ENCODE measurements at places on chromosomes 3 and 15.

- no peak for DNase-seq
These were observed 238.0 kb upstream of the LRIG1 start for GRCh38 chr3:66738625-66739365.

DNA sequence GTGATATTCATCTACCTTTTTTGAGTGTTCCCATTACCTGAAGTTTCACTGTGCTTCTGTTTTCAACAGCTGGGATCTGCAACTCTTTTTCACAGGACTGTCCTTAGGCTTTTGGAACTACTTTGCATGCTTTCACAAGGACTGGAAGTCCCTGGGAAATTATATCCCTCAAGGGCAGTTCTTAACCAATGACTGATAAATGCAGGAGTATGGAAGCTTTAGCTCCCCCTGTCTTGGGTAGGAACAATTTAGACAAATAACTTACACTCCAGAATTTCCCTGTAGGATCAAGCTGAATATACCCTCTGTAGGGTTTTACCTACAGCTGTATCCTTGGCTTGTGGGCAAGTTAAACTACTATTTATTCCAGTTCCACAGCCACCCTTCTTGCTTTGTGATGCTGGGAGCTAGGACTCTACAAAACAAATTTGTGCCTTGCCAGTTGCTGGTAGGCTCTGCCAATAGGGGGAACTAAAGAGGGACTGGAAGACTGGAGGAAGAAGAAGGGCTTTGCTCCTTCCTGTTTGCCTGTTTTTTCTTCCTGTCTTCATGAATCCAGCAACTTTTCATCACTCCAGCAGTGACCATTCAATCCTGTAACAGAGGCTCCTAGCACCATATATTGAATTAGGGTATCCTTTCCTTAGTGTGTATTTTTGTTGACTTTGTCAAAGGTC is 6.8 kb upstream of the ZNF280D start:
- no peak for DNase-seq

DNA sequence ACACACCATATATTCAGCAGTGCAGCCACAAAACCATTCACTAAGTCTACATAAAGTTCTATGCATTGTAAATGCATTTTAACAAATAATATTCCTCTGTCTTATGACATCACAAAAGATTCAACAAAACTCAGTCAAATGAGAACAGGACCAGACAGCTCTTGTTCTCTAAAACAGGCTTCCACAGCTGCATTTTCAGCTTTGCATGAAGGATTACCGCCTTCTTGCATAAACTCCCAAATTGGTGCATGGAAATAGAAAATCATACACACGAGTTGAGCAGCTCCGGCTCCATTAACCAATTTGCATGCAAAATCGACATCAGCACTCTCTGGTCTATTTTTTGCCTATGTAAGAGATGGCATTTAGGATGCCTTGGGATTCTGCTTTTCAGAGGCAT is 66.4 kb downstream of the RFTN1 start:
- DNase-seq = no peak

- DNase-seq = no peak
These were observed 9.4 kb upstream of the CHAC1 start for GRCh38 chr15:40943764-40944365.

DNA sequence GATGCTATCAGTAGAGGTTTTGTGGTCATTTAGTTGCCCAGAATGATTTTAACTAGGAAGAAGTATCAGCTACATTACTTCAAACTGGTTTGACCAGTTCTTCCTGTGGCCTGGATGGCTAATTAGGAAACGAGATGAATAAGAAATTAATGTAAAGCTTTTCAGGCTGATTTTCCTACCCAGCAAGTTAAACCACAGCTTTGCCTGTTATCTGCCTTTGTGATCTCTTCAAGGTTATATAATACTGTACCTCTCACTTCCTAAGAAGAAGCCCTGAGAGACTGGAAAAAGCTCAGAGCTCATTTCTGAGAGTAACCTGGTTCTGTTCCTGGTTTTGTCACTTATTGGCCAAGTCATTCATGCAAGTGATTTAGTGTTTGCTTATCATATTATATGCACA is 782.2 kb upstream of the GOLIM4 start:
- DNase-seq = no peak

- DNase-seq = no peak
These were observed 72.1 kb upstream of the FNDC3B start for GRCh38 chr3:171967137-171967783.
